ENCODE measurements at places on chromosomes 5 and 9. TPM values are rescaled to one million over a fixed set of nuclear protein-coding genes. Genes with fewer than 3 reads are reported as not detected.

Gene BTNL3
- total RNA-seq = 0.29 TPM

Gene EPB41L4B
- 48.6 TPM for total RNA-seq

Gene AGXT2
- not detected for total RNA-seq

Gene BARHL1
- total RNA-seq = not detected

Gene HCN1
- not detected for total RNA-seq

Gene CCL21
- total RNA-seq = 18.0 TPM

Gene KIF2A
- total RNA-seq = 30.6 TPM

Gene SPINK6
- total RNA-seq = not detected

Gene SEMA6A
- total RNA-seq = 24.0 TPM

Gene LTC4S
- 9.6 TPM for total RNA-seq

Gene ZNF883
- total RNA-seq = 2.5 TPM

Gene WDR41
- 38.8 TPM for total RNA-seq

Gene SMIM33
- total RNA-seq = not detected
